ENCODE measurements at places on chromosomes 16 and 17. TPM values are rescaled to one million over a fixed set of nuclear protein-coding genes. Genes with fewer than 3 reads are reported as not detected.

DNA sequence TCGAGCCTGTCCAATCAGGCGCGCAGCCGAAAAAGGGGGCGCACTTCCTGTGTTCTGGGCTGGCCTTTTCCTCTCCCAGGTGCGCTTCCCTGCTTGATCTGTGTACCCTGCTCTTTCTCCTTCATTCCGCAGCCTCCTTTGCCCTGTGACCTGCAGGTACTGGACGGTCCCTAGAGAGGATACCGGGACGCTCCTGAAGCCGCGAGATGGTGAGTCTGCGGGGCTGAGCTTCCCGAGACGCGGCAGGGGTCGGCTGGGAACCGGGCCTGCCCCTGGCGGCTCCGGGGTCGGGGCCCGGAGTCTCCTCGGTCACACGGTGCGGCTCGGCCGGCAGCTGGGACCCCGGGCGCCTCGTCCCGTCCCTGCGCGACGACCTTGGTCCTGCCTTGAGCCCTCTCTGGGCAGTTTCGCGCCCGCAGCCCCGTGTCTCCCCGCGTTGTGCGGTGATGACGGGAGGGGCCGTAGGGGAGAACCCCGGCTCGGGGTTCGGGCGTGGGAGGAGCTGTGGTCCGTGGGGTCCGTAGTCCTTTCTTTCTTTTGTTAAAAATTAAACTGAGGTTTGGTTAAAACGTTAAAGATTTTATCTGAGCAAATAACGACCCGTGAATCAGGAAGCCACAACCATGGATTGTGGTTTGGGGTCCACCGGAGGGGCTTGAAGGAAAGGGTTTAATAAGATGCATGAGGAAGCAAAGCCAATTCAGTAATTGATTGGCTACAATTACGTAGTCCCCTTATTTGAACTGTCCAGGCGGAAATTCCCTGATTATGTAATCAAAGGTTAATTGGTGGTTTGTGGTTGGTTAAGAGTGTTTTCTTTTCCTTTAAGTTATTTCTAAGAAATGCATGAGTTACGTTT lies 172.8 kb upstream of the ZNF267 start:
- peak; percentile 49 for DNase-seq

DNA sequence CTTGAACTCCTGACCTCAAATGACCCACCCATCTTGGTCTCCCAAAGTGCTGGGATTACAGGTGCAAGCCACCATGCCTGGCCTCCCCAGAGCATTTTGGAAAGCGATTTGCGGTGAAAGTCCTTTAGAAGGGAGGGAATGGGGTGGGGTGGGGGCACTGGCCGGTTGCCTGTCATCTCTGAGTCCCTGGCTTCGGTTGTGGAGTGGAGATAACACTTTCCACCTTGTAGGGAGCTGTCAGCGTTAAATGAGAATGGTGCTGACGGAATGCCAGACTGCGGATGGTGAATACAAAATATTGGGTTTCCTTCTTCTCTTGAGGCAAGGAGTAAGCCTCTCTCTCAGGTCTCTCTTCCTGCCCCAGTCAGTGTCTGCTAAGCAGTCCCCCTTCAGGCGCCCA lies 5.2 kb upstream of the WNT3 start:
- DNase-seq = no peak

DNA sequence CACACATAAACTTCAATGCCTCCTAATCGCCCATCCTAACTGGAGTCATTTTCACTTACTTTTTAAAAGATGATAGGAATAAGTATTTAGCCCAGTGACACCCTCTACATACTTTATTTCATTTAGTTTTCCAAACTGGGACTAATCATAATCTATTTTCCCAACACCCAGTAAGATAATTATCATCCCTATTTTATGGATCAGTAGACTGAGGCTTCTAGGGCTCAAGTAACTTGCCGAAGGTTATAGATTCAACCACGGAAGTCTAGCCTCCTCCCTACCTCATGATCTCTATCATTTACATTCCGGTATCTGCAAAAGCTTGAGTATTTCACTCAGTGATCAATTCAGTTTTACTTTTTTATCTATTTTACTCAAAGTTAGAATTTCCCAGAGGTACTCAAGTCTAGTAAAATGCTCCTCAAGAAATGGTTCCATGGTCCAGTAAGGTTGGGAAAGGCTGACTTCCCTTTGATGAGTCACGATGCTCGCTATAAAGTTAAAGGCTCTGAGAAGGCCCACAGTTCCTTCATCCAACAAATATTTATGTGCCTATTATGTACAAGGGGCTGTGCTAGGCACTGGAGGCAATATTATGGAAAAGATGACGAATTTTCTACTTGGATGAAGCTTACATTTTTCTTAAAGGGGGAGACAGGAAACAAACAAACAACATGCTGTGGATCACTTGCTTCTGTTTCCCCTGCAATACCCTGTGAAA lies 75.1 kb downstream of the TOX3 start:
- peak; percentile 29 for DNase-seq

DNA sequence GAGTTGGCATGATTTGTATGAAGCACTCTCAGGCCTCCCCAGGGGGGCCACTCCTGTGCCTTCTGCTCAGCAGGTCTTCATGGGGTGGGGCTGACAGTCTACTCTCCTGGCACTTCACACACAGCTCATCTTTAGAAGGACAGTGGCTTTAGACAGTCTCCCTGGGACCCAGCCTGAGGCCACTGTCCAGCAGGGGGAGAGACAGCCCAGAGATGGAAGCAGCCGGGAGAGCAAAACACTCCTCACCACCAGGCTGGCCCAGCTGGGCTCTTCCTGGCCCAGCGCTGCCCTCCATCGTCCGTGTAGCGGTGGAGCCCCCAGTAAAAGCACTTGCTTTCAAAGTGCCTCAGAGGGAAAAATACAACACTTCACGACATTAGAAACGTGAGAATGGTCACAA lies 62.0 kb upstream of the CRHR1 start:
- DNase-seq = no peak

GRCh38 chr17:76270770-76271668 lies 5.9 kb downstream of the UBALD2 start:
- DNase-seq = no peak

GRCh38 chr17:59972778-59973177 lies 8.2 kb upstream of the RNFT1 start:
- DNase-seq = no peak

GRCh38 chr17:79405823-79406222 lies 205.0 kb downstream of the RBFOX3 start:
- no peak for DNase-seq

- no peak for DNase-seq
Measured at GRCh38 chr16:85798901-85799496, 345 bp downstream of the EMC8 start.

DNA sequence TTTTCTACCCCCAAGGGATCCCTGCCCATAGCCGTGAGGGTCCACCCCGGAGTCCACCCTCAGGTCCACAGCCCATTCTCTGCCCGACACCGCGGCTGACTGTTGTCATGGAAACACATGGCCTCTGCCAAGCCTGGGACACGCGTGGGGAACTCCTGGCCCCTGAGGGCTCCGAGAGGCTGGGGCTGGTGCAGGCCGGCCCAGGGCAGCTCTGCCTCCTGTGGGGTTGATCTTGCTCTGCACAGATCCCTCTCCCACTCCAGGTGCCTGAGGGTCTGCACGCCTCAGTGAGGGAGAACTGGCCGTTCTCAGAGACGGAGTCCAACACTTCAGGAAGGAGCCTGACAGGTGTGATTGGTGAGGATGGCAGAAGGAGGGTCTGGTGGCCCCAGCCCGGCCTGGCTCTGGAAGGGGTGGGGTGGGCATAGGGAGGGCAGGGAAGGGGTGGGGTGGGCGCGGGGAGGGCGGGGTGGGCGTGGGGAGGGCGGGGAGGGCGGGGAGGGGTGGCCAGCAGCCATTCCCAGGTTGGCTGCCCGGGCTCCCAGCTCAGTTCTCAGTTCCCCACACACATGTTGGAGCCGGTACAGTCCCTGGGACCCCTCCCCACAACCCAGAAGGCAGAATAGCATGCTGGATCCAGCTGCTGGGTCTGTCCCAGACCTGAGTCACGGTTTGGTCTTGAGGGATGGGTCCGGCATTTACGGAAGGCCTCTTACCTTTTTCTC lies 6.4 kb downstream of the MRPL28 start:
- DNase-seq = no peak

GRCh38 chr16:49670627-49671026 lies 185.3 kb downstream of the ZNF423 start:
- DNase-seq = no peak

PLSCR3 gene
- 20.0 TPM for total RNA-seq

DNA sequence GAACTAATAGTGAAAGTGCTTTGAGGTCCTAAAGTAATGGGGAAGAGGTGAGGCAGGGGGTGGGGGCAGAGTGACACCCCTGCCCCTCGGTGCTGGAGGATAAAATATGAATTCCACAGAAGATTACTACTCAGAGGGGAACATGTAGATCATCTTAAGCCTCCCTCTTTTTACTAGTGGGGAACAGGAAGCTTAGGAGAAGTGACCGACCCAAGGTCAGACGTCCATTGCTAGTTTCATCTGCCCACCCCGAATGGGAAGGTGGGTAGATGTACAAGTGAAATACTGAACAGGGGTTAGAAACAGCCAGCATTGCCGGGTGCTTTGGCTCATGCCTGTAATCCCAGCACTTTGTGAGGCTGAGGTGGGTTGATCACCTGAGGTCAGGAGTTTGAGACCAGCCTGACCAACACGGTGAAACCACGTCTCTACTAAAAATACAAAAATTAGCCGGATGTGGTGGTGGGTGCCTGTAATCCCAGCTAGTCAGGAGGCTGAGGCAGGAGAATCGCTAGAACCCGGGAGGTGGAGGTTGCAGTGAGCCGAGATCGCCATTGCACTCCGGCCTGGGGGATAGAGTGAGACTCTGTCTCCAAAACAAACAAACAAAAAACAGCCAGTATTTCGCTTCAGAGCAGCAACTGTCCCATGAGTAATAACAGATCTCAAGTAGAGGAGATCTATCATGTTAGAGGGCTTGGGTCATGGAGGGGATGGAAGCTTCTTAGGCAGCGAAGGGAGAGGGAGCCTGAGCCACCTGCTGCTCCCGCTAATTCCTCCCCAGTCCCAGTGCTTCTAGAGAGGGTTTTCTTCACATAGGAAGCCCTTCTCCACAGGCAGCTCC lies 1.2 kb upstream of the NR1D1 start:
- DNase-seq = no peak

DNA sequence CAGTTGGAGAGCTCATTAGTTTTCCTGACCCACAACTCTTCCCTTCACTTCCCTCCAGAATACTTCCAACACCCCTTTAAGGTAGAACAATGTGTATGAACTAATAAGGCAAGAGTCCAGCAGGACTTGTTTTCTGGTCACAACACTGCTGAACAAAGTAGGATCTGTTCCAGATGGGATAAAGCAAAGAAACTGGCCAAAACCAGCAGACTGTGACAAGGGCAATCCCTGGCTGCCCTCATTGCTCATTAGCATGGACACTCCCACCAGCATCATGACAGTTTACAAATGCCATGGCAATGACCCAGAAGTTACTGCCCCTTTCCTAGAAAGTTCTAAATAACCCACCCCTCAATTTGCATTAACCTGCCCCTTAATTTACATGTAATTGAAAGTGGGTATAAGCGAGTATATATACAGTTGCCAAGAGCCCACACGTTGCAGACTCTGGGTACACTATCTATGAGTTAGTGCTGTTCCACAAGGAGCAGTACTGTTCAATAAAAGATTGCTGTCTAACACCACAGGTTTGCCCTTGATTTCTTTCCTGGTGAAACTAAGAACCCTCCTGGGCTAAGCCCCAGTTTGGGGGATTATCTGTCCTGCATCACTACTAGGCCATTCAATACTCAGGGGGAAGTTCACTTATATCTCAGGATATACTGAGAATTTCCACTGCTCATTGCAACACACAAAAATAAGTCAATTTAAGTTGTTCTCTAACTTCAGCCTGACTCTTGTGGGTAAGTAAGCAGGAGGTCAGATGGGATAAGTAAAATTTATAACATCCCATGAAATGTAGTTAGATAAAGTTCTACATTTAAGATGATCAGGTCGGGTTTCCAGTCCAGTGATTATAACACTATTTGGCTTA lies 82.3 kb downstream of the SSH2 start:
- DNase-seq = no peak

TOP2A gene
- total RNA-seq = 194 TPM

ARHGAP44 gene
- total RNA-seq = 0.33 TPM

DNA sequence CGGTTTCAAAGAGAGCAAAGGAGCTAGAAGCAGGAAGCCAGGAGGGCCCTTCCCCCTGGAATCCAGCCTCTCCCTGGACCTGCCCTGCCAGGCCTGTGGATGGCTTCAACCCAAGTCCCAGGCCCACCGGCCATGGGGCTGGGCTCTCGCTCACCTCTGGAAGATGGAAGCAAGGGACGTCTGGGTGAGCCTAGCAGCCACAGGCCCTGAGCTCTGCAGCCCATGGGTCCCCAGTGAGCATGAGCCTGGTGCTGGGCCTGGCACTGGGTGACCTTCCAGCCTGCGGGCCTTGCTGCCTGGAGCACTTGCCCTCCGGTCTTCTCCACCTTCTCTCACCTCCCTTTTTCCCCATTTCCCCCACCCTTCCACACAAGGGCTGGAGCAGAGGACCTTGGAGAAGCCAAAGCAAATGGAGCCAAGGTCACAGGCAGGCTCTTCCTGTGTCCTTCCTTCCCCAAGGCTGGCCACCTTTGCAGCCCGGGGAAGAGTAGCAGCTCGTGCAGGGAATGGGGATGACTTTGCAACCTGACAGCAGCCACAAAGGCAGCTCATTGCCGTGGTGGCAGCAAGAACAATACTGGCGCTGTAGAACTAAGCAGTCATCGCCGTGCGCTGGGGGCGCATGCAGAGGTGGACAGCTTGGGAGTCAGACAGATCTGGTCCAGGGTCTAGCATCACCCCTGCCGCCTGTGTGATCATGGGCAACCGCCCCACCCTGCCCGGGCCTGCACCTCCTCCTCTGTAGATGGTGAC lies 86.6 kb downstream of the AMFR start:
- no peak for DNase-seq

DNA sequence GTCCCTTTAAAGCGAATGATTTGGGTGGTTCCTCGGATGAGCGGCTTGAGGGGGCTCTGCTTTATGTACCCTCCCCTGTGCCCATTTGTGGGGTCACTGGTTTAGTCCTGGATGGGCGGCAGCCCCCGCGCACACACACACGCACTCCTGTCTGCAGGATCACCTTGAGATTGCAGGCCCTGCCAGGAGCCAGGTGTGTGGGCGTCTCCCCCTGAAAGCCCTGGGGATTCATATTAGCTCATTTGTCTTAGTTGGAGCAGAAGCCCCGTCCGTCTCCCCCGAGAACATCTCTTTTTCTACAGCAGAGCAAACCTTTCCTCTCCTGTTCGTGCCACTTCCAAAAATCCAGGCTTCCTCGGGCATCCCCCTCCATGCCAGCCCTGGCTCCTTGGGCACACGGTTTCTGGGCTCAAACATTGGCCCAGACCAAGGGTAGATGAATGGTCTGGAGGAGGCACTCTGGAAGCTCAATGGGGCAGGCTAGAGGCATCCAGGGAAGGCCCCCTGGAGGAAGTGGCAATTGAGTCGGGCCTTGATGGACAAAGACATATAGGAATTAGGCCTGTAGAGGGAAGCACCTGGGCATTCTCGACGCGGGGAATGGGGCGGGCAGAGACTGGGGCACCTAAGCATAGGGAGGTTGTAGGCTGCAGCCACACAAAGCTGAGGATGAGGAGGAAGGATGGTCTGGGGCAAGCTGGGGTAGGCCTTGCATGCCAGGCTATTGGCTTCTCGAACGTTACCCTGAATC lies 218.5 kb upstream of the GSE1 start:
- DNase-seq = no peak

Data from H4 (cell line).